ENCODE measurements at places on chromosomes 12 and 14. TPM values are rescaled to one million over a fixed set of nuclear protein-coding genes. Genes with fewer than 3 reads are reported as not detected.

- H3K4me1 ChIP-seq: peaks cover 4% of the 10 kb centered on the region
- H3K27ac ChIP-seq: no peak overlapping the region
- H3K27me3 ChIP-seq: no peaks in the 10 kb centered on the region
Measured at GRCh38 chr14:99905121-99905520, 111.9 kb downstream of the EML1 start.

DNA sequence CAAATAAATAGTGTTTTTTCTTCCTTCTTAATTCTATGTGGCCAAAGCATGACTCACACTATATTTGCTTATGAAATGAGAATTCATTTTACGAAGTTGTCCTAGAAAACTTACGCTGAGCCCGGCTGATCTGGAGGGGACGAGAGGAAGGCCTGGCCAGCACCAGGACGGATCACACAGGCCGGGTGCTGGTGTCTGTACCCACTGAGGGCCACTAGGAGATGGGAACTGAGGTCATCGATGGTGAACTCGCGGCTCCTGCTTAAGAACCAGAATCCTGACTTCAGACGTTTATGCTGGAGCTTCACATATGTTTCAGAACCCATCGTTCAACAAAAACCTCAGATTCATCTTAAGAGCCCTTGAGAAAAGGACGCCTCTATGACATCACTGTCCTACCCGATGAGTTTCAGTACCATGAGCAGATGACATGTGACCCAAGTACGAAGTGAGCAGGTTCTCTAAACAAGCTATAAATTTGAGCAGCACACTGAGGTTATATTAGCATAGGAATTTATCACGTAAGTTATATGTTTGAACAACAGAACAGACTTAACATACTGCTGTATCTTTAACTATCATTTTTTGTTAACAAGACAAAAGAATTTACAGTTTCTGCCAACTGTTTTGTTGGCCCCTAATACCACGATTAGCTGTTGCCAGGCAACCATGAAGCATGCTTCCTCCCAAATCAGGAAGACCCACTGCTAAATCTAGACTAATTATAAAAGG lies 111.9 kb downstream of the FOXN3 start:
- H3K4me1 ChIP-seq: peaks cover 85% of the 10 kb centered on the region
- H3K27me3 ChIP-seq: no peaks in the 10 kb centered on the region
- peak overlapping the region; percentile 98 for H3K27ac ChIP-seq

DNA sequence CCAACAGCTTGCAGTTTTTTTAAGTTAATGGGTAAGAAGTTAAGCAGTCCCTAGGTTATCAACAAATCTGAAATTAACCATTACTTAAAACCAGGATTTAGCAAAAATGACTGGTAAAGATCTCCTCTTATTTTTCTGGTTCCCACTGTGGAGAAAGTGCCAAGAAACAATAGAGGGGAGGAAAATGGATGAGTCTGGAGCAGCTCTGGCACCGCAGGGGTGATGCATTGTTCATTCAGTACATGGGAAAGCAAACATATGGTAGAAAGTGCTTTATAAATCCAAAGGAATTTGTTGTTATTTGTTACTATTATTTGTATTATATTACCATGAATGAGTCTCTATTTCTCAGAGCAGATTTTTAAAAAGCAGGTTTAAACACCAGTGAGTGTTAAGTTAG lies 92.2 kb downstream of the DYRK2 start:
- H3K36me3 ChIP-seq: peaks cover under 1% of the 10 kb centered on the region
- DNase-seq: no peak
- H3K4me1 ChIP-seq: peaks cover 30% of the 10 kb centered on the region
- H3K27me3 ChIP-seq: peaks cover 2% of the 10 kb centered on the region

GRCh38 chr12:77469578-77470333 lies 360.9 kb upstream of the NAV3 start:
- no peak for DNase-seq
- H3K27ac ChIP-seq: no peak overlapping the region
- H3K4me3 ChIP-seq: no peak overlapping the region
- no peaks in the 10 kb centered on the region for H3K36me3 ChIP-seq
- no peaks in the 10 kb centered on the region for H3K27me3 ChIP-seq

- DNase-seq: no peak
- H3K27me3 ChIP-seq: no peaks in the 10 kb centered on the region
- H3K4me3 ChIP-seq: no peak overlapping the region
- H3K36me3 ChIP-seq: no peaks in the 10 kb centered on the region
- peak overlapping the region; percentile 89 for H3K27ac ChIP-seq
- H3K4me1 ChIP-seq: peaks cover 40% of the 10 kb centered on the region
Measured at GRCh38 chr14:102840771-102841528, 63.7 kb downstream of the TRAF3 start.

- H3K27ac ChIP-seq: peak overlapping the region; percentile 71
- no peak overlapping the region for H3K4me3 ChIP-seq
- DNase-seq: no peak
- H3K27me3 ChIP-seq: no peaks in the 10 kb centered on the region
- peaks cover 17% of the 10 kb centered on the region for H3K36me3 ChIP-seq
Measured at GRCh38 chr14:89331398-89331797, 85.6 kb downstream of the FOXN3 start.

DNA sequence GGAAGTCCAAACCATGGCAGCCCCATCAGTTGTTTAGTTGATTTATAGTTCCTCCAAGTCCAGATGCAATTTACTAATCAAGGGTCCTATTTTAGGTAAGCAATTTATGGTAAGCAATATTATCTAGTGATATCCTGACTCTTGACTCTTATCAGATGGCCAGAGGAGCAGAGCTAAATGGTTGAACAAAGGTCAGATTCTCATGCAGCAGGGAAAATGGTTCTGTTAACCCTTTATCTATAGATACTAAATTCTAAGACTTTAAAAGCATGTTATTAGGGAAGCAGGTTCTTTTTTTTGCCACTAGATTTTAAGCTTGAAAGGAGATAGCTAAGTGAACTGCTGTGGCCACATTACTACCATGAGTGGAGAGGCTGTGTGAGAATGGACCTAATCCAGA lies 427.1 kb upstream of the FBXO33 start:
- DNase-seq: no peak
- no peaks in the 10 kb centered on the region for H3K27me3 ChIP-seq
- H3K4me3 ChIP-seq: no peak overlapping the region
- no peak overlapping the region for H3K27ac ChIP-seq
- H3K36me3 ChIP-seq: no peaks in the 10 kb centered on the region

DNA sequence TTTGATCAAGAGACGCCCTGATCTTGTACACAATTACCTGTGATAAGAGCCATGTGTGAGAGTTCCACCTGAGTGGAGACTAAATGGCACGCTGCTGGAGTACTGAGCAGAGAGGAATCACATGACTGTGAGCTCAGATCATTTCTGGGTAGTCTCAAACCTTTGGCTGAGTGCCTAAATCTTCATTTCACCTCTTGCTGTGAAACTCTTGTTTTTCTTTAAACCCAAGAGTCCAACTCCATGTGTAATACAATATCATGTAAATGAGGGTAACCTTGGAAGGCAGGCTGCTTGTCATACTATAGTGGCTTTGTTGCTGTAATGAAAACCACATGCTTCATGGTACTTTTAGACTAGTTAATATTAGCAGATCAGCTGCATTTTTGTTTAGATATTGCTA lies 156.9 kb downstream of the CAND1 start:
- H3K4me3 ChIP-seq: no peak overlapping the region
- no peaks in the 10 kb centered on the region for H3K36me3 ChIP-seq
- H3K4me1 ChIP-seq: peaks cover 12% of the 10 kb centered on the region
- no peaks in the 10 kb centered on the region for H3K27me3 ChIP-seq
- no peak for DNase-seq

GRCh38 chr12:120851444-120851843 lies 52.7 kb downstream of the SPPL3 start:
- no peaks in the 10 kb centered on the region for H3K36me3 ChIP-seq
- no peak overlapping the region for H3K4me3 ChIP-seq
- DNase-seq: no peak
- peak overlapping the region; percentile 52 for H3K27ac ChIP-seq
- H3K27me3 ChIP-seq: no peaks in the 10 kb centered on the region
- H3K4me1 ChIP-seq: peaks cover 21% of the 10 kb centered on the region

DNA sequence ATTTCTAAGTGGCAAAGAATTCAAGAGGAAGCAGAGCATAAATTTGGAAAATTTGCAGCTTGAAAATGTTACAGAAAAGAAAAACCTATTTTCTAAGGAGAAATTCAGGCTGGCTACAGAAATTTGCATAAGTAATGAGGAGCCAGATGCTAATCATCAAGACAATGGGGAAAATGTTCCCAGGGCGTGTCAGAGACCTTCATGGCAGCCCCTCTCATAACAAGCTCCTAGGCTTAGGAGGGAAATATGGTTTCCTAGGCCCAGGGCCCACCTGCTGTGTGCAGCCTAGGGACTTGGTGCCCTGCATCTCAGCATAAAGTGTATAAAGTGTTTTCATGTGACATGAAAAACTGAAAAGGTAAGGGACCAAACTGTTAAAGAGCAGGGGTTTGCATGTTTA lies 1796.3 kb upstream of the FLRT2 start:
- peaks cover 57% of the 10 kb centered on the region for H3K27me3 ChIP-seq
- H3K27ac ChIP-seq: no peak overlapping the region
- H3K4me3 ChIP-seq: no peak overlapping the region
- DNase-seq: peak; percentile 32

DNA sequence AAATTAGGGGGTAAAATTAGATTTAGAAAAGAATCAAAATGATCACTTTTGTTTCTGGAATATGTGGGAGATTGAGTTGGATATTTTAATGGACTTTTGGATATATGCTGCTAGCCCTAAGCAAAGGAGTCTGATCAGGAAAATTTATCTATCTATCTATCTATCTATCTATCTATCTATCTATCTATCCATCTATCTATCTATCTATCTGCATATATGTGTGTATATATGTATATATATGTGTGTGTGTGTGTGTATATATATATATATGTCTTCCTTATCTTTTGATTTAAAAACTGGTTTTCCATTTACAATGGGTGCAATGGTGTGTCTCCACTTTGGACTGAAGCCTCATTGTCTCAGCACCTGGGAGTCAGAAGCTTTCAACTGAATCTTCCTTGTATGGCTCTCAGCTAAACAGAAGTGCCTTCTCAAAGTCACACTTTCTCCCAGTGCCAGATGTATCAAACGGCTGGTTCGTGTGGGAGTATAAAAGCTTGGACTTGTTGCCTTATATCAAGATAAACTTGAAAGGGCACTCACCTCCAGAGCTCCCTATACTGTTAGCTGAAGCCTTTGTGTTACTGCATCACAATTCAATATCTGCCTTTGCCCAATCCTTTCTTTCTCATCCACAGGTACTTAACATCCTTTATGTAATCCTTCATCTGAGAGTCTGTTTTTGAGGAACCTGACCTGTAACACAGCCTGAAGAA lies 31.6 kb upstream of the CD69 start:
- H3K36me3 ChIP-seq: peaks cover 14% of the 10 kb centered on the region
- no peak overlapping the region for H3K4me3 ChIP-seq
- peaks cover 38% of the 10 kb centered on the region for H3K4me1 ChIP-seq
- no peaks in the 10 kb centered on the region for H3K27me3 ChIP-seq

DNA sequence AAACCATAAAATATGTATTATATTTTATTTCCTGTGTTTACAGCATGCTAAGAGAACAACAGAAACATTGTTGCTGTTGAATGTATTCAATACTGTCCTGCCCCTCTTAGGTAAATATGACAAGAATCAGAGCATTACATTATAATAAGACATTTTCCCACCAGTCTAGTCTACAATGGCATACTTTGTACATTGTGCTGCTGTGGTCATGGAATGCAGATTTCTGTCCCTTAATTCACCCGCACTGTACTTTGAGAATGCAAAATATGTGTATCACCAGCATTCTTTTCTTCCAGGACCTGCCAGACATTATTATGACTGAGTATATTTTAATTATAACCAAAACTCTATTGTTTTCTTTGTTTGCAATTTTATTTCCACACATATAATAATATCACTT lies 16.5 kb upstream of the OR10AD1 start:
- DNase-seq: no peak
- no peak overlapping the region for H3K27ac ChIP-seq
- H3K4me1 ChIP-seq: no peaks in the 10 kb centered on the region
- peaks cover 11% of the 10 kb centered on the region for H3K27me3 ChIP-seq

DNA sequence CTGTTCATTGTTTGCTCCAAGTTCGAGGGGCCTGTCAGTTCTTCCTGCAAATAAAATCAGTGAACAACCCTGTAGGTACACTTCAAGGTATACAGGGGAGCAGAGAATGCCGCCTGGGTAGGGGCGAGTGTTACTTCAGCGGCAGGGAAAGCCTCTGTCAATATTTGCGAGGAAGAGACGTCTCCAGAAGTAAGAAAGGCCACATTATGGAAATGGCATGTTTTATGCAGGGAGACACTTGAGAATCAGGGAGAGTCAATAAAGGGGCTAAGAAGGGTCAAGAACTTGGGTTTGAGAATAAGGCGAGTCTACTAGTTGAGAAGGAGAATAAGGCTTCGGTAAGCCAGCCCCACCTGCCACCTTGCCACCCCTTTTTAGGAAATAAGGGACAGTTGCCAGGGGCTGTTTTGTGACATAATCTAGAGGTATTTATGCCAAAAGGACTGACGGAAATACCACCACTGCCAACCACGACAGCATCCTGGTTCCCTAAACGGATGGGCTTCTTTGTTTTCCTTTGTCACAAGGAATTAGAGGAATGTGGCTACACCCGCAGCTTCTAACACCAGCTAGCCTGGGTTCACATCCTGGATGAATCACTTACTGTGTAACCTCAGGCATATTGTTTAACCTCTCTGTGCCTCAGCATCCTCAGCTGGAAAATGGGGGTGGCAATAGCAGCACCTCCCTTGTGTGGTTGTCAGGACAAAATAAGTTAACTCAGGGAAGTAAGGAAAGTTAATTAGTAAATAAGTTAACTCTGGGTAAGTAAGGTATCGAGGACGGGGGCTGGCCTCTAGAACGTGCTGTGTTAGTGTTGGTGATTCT lies 67.7 kb downstream of the EID3 start:
- H3K4me3 ChIP-seq: no peak overlapping the region
- H3K27me3 ChIP-seq: peaks cover 3% of the 10 kb centered on the region
- H3K4me1 ChIP-seq: peaks cover 31% of the 10 kb centered on the region
- peaks cover 24% of the 10 kb centered on the region for H3K36me3 ChIP-seq
- peak; percentile 17 for DNase-seq

- H3K4me3 ChIP-seq: peak within 1 kb of the TSS; percentile 76
- peaks cover 82% of the 10 kb centered on the region for H3K27me3 ChIP-seq
- H3K4me1 ChIP-seq: peaks cover 26% of the 10 kb centered on the region
- H3K27ac ChIP-seq: no peak within 1 kb of the TSS
Measured at GRCh38 chr12:71439613-71440344, at the start of gene LGR5. TSS of gene LGR5 (plus strand) at chr12:71439798. CDS start at chr12:71440081, 283 bp downstream.

Gene PLEKHG7
- not detected for total RNA-seq

Gene RPL10L
- not detected for total RNA-seq

Gene PRKD1
- 5.8 TPM for total RNA-seq

Gene SDSL
- total RNA-seq: 0.41 TPM

Gene FGF6
- not detected for total RNA-seq

Gene RABGGTA
- 27.1 TPM for total RNA-seq

Gene STON2
- 45.2 TPM for total RNA-seq

Gene FAIM2
- total RNA-seq: 0.18 TPM

Gene OTX2
- total RNA-seq: 30.1 TPM

All from WTC11 (cell line).